ENCODE measurements at places on chromosomes 5 and 9. TPM values are rescaled to one million over a fixed set of nuclear protein-coding genes. Genes with fewer than 3 reads are reported as not detected.

DNA sequence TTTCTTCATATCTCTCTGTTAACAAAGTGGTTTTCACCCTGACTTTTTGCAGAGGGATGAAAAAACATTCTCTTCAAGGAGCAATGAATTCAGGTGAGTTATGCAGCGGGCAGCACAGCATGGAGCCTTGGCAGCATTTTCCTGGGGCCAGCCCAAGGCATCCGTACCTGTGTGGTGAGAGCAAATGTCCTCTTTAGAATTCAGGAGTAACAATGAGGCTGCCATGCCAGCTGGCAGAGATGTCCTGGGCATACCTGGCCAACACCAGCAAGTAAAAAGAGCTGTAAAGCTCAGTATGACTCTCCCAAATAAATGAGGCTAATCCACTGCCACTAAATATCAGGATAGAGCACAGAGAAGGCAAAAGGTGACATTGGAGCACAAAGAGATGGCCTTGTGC, 277.6 kb upstream of the TRPC7 start:
- no peak overlapping the region for H3K27ac ChIP-seq
- H3K4me3 ChIP-seq = no peak overlapping the region
- no peaks in the 10 kb centered on the region for H3K27me3 ChIP-seq
- DNase-seq = no peak

DNA sequence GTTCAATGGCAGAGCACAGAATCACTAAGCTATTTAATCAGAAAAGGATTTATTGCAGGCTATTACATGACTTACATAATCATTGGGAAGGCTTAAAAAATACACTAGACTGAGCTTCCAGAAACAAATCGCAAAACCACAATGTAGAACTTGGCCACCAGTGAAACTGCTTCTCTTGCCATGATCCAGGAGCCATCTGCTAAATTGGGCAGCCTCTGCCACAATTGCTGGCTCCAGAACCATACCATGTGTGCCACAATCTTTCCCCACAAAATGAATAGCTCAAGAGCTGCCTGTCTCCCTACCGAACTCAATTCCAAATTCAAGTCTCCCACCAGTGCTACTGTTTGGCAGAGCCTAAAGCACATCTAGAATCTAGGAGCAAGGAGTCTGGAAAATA, 9.8 kb upstream of the ERAP1 start:
- peaks cover 5% of the 10 kb centered on the region for H3K27me3 ChIP-seq
- peaks cover 22% of the 10 kb centered on the region for H3K4me1 ChIP-seq
- no peaks in the 10 kb centered on the region for H3K36me3 ChIP-seq
- no peak for DNase-seq
- no peak overlapping the region for H3K4me3 ChIP-seq

- H3K36me3 ChIP-seq = peaks cover 4% of the 10 kb centered on the region
- H3K27me3 ChIP-seq = peaks cover 2% of the 10 kb centered on the region
- H3K4me3 ChIP-seq = no peak overlapping the region
Measured at GRCh38 chr5:38466424-38467189, 89.8 kb downstream of the LIFR start.

DNA sequence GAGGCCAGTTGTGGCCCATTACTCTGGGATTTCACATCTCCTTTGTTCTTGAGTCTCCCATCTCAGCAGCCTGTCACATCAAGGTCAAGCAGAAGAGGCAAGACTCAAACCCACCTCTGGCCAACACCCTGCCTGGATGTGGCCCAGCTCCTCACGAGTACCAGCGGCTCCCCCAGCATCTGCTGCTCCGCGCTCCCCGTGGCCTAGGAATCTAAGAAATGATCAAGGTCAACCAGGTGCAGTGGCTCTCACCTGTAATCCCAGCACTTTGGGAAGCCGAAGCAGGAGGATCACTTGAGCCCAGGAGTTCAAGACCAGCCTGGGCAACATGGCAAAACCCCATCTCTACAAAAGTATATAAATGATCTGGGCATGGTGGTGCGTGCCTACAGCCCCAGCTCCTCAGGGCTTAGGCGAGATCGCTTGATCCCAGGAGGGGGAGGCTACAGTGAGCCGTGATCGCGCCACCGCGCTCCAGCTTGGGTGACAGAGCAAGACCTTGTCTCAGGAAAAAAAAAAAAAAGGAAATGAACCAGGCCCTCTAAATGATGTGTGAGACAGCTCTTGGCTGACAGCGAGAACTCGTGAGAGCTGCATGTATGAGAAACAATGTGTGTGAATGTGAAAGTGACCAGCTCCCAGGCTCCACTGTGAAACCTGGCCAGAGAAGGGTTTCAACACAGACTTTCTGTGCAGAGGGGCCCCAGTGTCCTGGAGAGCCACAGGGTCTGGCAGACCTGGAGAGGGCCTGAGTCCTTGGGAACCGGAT, 61.6 kb upstream of the ANGPTL2 start:
- H3K4me1 ChIP-seq = peaks cover 44% of the 10 kb centered on the region
- DNase-seq = no peak
- H3K27me3 ChIP-seq = peaks cover 2% of the 10 kb centered on the region
- peaks cover 13% of the 10 kb centered on the region for H3K36me3 ChIP-seq

GRCh38 chr5:173278172-173278571, 43.2 kb upstream of the NKX2-5 start:
- DNase-seq = no peak
- no peak overlapping the region for H3K4me3 ChIP-seq
- H3K36me3 ChIP-seq = no peaks in the 10 kb centered on the region
- H3K27me3 ChIP-seq = peaks cover 3% of the 10 kb centered on the region
- no peaks in the 10 kb centered on the region for H3K4me1 ChIP-seq
- H3K27ac ChIP-seq = no peak overlapping the region

DNA sequence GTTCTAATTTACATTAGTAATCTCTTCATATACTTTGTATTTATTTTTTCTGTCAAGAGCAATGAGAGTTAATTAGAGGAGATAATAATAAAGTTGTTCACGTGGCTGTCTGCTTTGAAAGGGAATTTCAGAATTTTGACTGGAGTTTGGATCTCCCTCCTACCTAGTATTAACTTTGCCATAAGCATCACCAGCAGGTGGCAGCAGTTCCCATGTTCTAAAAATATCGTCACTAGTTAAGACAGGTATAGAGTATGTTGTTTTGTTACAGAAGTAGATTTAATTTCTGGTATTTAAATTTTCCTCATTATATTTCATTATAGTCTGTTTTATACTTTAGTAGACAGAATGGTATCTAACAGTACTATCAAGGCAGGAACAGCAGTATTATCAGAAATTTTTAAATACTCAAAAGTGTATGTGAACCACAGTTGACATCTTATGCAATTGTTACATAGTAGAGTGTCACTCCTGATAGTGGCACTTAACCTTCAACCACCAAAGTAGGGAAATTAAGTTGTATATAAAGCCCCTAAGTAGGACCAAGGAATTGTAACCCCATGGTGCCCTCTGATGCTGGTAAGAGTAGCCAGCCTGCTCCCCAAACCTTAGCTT, 20.4 kb downstream of the GNPDA1 start:
- no peak overlapping the region for H3K4me3 ChIP-seq
- no peaks in the 10 kb centered on the region for H3K4me1 ChIP-seq
- peaks cover 4% of the 10 kb centered on the region for H3K27me3 ChIP-seq
- H3K27ac ChIP-seq = no peak overlapping the region
- peak; percentile 70 for DNase-seq
- peaks cover 20% of the 10 kb centered on the region for H3K36me3 ChIP-seq

- DNase-seq = no peak
- no peaks in the 10 kb centered on the region for H3K36me3 ChIP-seq
- H3K4me1 ChIP-seq = peaks cover 8% of the 10 kb centered on the region
- H3K27me3 ChIP-seq = no peaks in the 10 kb centered on the region
- no peak overlapping the region for H3K4me3 ChIP-seq
Measured at GRCh38 chr5:60018091-60018490, 124.6 kb upstream of the PDE4D start.

DNA sequence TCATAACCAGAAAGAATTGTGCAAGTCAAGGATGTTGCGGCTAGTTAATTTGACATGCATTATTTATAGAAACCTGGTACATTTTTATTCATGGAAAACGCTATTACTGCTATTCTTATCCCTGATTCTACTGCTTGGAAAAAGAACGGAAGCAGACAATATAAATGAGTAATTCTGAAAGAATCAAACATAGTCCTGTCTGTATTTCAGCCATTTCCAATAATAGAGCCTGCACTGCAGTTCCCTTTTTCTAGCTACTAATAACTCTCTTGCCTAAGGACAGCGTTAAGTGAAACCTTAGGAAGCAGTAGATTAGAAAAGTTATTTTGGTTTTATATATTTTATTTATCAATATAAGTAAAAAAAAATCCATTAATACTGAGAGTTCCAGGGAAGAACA, 414.9 kb downstream of the CYLC2 start:
- no peaks in the 10 kb centered on the region for H3K27me3 ChIP-seq
- no peak overlapping the region for H3K27ac ChIP-seq
- H3K4me3 ChIP-seq = no peak overlapping the region
- H3K36me3 ChIP-seq = no peaks in the 10 kb centered on the region

DNA sequence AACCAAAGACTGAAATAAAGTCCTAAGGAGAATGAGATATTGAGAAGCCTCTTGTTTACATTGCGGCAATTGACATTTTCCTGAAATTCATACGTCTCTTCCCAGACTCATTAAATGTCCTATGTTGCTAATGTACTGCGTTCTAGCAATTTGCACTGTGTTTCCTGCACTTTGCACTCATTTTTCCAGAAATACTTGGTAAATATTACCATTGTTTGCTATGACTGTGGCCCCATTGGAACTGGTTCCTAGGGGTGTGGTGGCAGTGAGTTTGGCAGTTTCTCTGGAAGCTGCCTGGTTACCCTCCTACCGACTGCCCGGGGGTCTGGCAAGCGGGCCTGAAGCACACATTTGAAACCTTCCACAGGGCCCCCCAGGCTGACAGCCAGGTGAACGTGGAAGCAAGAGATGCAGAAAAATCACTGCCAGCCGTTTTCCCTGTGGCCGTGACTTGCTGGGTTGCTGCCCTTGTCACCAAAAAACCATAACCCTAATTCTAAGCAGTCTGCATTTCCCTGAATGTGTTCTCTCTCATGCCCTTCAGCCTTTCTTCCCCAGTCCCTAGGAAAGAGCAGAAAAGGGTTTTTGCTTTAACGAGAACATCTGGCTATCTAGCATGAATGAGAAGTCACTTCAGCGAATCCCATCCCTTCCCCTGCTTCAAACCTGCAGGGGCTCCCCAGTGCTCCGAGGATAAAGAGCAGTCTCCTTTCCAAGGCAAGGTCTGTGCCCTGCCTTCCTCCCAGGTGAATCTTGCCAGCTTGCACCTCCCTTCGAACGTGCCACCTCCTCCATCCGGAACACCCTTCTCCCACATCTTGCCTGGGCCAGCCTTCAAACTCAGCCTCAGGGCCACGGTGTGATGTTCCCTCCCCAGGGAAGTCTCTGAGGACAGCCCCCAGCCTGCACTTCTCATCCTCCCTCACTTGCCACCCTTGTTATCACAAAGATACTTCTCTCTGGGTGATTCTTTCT, 84.2 kb downstream of the AK8 start:
- H3K27me3 ChIP-seq = peaks cover 6% of the 10 kb centered on the region
- no peak overlapping the region for H3K27ac ChIP-seq
- H3K36me3 ChIP-seq = no peaks in the 10 kb centered on the region
- no peak for DNase-seq

DNA sequence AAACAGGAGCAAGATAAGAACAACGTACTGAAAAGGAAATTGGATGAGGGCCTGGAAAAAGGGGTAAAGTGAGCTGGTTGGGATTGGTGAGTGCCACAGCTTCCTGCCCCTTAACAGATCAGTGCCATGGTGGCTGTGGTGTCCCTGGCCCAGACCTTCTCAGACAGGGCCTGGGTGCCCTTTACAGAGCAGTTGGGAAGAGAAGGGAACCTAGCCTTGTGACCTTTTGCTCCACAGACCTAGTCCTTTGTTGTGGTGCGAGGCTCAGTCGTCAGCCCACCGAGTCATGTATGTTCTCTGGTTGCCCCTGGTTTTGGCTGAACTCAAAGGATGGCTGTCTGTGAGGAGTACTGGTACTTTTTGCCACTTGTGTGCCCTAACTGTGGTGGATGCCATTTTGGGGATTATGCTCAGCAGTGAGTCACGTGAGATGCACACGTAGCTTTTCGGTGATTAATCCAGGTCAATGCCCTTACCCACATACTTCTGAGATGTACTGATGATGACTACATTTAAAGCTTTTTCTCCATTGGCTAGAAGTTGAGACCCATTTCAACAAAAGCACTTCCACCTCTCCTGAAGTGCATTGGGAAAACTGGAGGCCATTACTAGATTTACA, 48.4 kb downstream of the EXOSC2 start:
- no peak for DNase-seq
- H3K27ac ChIP-seq = no peak overlapping the region
- H3K36me3 ChIP-seq = peaks cover 6% of the 10 kb centered on the region
- no peaks in the 10 kb centered on the region for H3K27me3 ChIP-seq
- H3K4me3 ChIP-seq = no peak overlapping the region
- peaks cover 23% of the 10 kb centered on the region for H3K4me1 ChIP-seq

DNA sequence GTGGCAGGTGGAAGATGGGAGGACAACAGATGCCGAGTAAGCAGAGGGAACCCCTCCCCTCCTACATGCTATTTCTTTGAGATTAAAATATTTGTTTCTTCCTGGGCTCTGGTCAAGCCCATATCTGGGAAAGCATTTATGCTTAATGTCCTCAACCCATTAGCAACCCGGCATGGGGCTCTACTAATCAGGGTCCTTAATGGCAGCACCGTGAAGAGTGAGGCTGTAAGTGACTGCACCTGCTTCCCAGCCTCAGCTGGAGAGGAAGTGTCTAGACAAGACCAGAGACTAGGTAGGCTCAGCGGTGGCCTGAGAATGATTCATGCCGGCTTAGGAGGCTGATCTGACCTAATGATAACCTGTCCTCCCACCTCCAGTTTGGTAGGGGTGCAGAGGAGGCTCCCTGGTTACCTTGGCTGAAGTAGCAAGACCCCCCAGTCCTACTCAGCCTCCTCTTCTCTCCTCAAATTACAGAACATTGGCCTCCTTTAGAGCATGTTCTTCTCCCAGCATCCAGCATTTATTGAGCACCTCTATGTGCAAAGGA, 61.3 kb upstream of the HSPA9 start:
- no peak overlapping the region for H3K27ac ChIP-seq
- H3K27me3 ChIP-seq = peaks cover 4% of the 10 kb centered on the region
- no peak overlapping the region for H3K4me3 ChIP-seq
- H3K36me3 ChIP-seq = no peaks in the 10 kb centered on the region

DNA sequence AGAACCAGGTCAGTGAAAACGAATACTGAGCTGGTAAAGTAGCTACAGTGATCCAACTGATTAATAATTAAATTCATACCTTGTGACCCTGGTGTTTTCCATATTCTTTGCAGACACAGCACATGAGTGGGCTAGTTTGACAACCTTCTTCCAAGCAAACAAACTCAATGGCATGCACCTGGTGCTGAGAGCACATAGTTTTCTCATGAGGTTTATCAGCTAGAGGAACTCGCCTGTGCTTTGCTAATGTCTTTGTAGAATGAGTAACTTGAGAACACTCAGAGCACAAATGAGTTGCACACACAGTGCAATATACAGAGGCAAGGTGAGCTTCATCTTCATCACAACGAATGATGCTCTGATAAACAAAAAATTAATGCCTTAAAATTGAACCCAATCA, 12.6 kb downstream of the TRIM23 start:
- H3K27ac ChIP-seq = no peak overlapping the region
- H3K4me1 ChIP-seq = no peaks in the 10 kb centered on the region
- DNase-seq = no peak
- H3K4me3 ChIP-seq = no peak overlapping the region
- no peaks in the 10 kb centered on the region for H3K27me3 ChIP-seq
- peaks cover 21% of the 10 kb centered on the region for H3K36me3 ChIP-seq

- no peak overlapping the region for H3K4me3 ChIP-seq
- H3K27ac ChIP-seq = no peak overlapping the region
- no peaks in the 10 kb centered on the region for H3K36me3 ChIP-seq
- H3K4me1 ChIP-seq = no peaks in the 10 kb centered on the region
- H3K27me3 ChIP-seq = peaks cover 3% of the 10 kb centered on the region
- no peak for DNase-seq
Measured at GRCh38 chr5:9888501-9888901, 258.4 kb upstream of the TAS2R1 start.

The GGTA1 gene
- 19.7 TPM for total RNA-seq

The ADAMTS2 gene
- 1.5 TPM for total RNA-seq

The SLC2A6 gene
- 32.5 TPM for total RNA-seq

The TIMD4 gene
- not detected for total RNA-seq

Measured in endothelial cell (in vitro differentiated cells).